ENCODE measurements at places on chromosomes 12 and 14. TPM values are rescaled to one million over a fixed set of nuclear protein-coding genes. Genes with fewer than 3 reads are reported as not detected.

The SYCP3 gene
- 0.20 TPM for total RNA-seq

The ZC3H10 gene
- total RNA-seq, result 5.2 TPM

DNA sequence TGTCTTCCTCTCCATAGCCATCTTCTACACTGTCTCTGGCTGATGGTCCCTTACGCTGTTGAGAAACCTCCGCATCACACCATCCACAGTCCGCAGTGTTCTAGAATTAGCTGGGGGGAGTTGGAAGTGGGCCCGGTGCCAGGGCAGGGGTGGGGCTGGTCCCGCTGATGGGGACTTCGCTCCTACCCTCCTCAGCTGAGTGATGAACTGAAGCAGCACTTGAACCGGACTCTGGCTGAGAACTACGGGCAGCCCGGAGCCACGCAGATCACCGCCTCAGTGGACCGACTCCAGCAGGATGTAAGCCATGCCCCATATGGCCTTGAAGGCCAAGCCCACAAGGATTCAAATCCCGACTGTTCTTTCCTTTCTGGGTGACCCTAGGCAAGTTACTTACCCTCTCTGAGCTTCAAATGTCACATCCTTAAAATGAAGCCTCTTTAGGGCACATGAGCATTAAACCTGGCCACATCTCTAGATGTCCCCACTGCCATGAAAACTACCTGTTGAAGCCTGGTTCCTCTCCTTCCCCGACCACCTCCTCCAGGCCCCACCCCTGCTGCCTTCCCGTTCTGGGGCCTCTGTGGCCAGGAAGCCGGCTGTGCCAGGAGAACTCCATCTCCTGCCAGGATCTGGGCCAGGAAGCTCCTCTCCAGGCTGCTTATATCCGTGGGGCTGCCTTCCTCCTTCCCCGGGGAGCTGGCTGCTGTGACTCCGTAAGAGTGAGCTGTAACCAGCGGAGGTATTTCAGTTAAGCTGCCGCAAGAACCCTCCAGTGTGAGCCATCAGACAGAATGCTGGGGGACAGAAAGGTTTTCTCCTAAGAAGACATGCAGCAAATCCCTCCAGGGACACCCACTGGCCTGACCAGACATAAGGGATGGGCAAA, 53.1 kb downstream of the TSPAN11 start:
- H3K4me1 ChIP-seq, result peaks cover 39% of the 10 kb centered on the region
- no peak for DNase-seq
- no peak overlapping the region for H3K4me3 ChIP-seq
- no peak overlapping the region for H3K27ac ChIP-seq

DNA sequence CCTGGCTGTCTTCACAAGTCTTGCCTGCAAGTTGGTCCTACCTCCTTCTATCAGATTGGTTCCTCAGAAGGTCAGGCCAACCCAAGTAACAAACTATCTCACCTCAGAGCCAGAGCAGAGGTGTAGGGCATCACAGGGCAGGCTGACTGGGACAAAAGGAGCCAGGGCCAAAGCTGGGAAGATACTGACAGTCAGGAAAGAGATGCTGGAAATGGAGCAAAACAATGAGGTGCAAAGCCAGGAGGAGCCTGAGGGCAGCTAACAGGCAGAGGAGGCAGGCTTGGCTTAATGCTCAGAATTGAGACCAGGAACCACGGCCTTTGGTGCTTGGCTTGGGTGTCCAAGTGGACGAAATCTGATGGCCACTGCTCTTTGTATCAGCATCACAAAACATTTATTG, 68.4 kb upstream of the PNMA1 start:
- peaks cover 41% of the 10 kb centered on the region for H3K4me1 ChIP-seq
- no peak for DNase-seq
- H3K27me3 ChIP-seq, result peaks cover 12% of the 10 kb centered on the region
- H3K4me3 ChIP-seq, result no peak overlapping the region

DNA sequence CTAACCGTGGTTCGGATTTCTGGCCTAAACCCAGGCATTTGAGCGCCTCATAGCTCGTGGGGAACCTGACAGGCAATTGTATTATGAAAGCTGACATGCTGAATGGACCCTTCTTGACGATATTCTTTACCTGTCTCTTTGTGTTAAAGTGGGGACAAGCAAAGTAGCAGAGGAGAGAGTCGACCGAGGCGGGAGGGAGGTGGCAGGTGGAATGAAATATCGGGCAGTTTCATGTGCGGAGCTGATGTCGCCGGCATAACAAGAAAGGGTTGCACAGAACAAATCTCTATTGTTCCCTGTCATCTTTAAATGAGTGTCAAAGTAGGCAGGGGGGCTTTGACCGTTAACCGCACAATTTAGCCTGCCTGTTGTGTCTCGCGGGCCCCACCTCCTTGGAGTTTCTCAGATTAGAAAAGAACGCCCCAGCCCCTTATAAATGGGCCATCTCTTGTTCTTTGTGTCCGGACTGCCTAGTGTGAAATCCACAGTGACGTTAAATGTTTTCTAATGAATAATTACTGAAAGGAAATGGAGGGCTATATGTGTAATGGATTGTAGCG, 11.5 kb downstream of the MYO1H start:
- no peak overlapping the region for H3K27ac ChIP-seq
- DNase-seq, result peak; percentile 37
- peaks cover 4% of the 10 kb centered on the region for H3K4me1 ChIP-seq
- H3K4me3 ChIP-seq, result no peak overlapping the region
- no peaks in the 10 kb centered on the region for H3K36me3 ChIP-seq
